Fibroblast of skin of right biceps (primary cell): ENCODE measurements at places on chromosomes 6 and 20.
A peak's percentile ranks its signal among the peaks of the same experiment; 100 is the strongest.

DNA sequence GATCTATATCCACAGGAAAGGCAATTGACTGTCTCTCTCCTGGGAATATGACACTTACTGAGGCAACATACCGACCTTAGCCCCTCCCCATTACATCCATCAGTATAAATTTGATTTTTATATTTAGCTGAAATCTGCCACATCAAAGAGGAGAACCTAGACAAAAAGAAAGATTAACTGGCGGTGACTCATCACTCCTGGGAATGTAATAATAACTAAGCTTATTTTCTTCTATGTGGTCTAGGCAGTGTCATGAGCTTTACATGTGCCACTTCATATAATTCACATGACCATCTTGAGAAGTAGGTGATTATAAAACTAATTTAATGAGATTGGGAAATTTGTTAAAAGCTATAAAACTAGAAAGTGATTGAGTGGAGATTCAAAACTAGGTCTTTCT is 520.0 kb upstream of the HS3ST5 start:
- no peak for DNase-seq

- DNase-seq: no peak
Measured at GRCh38 chr20:32959351-32960221, 44.6 kb downstream of the SUN5 start.

DNA sequence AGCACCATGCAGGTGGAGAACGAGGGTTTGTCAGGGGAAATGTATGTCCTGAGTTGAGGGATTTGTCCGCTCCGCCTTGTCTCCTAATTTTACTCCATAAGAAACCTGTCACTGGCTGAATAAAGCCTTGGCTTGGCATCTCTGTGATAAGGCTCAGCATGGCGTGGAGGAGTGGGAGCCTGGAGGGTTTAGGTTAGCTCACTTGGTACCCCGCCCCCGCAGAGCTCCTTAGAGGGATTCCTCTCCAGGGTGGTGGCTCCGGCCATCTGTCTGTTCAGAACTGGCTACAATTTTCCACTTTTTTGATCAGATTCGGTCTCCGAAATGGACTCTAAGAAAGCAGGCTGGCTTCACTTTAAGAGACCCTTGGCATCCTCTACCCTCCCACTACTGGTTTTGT is 192.2 kb upstream of the SYNDIG1 start:
- DNase-seq: no peak

GRCh38 chr20:23205611-23206041 is 119.5 kb upstream of the CD93 start:
- peak; percentile 34 for DNase-seq

DNA sequence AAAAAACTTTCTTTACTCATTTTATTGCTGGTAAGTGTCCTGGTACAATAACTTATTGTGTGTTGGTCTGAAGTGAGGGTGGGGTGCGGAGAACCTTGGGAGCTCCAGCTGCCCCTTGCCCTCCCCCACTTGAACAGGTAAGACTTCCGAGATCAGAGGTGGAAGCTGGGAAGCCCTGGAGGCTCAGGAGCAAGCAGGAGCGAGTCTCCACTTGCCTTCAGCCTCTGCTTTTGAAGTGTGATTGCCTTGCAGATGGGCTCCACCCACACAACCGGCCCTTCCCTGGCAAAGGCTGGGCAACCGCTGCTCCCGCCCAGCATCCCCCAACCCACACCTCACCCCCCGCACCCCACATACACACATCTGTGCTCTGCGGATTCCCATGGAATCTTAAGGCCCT is 179.6 kb downstream of the TFAP2C start:
- DNase-seq: no peak

- no peak for DNase-seq
Measured at GRCh38 chr6:143525356-143525755, 13.8 kb upstream of the FUCA2 start.

GRCh38 chr20:609371-609964 is 641 bp downstream of the TCF15 start:
- DNase-seq: no peak

- peak; percentile 65 for DNase-seq
Measured at GRCh38 chr6:121670511-121670910, 235.1 kb downstream of the GJA1 start.

- DNase-seq: no peak
Measured at GRCh38 chr6:39822846-39823815, 31.0 kb downstream of the DAAM2 start.

DNA sequence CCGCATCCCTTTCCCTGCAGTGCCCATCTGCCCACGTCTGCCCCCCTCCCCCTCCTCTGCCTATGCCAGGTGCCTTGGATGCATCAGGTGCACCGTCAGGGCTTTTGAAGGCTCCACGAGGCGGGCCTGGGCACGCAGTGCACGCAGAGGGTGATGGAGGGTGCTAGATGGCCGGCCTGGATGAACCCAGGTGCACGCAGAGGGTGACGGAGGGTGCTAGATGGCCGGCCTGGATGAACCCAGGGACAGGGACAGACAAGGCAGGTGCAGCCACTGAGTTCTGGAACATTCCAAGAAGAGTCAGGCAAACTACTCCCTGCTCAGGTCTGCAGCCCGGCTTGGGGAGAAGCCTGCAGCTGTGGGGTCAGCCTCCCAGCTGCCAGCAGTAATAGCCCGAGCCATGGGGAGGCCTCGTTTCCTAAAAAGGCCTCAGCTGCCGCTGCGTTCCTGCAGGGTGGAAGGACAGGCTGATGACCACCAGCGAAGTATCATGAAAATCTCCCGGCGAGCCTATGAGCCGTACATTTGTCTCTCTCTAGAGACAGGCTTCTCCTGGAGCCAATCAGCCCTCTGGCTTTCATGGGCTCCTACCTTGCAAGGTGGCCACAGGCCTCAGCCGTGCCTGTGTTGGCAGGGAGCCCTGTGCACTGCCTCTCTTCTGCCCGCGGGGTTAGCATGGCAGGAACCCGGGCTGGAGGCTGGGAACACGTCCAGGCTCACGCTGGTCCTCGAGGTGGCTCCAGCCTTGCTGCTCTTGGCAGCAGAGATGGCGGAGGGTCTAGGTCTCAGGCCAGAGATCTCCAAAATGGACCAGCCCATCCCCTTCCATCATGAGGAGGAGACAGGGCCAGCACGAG is 29.6 kb downstream of the NTSR1 start:
- DNase-seq: no peak

GRCh38 chr6:10578723-10579122 is 57.6 kb downstream of the GCNT2 start:
- DNase-seq: no peak

- peak; percentile 77 for DNase-seq
Measured at GRCh38 chr20:18805881-18806280, 7.7 kb upstream of the SCP2D1 start.

DNA sequence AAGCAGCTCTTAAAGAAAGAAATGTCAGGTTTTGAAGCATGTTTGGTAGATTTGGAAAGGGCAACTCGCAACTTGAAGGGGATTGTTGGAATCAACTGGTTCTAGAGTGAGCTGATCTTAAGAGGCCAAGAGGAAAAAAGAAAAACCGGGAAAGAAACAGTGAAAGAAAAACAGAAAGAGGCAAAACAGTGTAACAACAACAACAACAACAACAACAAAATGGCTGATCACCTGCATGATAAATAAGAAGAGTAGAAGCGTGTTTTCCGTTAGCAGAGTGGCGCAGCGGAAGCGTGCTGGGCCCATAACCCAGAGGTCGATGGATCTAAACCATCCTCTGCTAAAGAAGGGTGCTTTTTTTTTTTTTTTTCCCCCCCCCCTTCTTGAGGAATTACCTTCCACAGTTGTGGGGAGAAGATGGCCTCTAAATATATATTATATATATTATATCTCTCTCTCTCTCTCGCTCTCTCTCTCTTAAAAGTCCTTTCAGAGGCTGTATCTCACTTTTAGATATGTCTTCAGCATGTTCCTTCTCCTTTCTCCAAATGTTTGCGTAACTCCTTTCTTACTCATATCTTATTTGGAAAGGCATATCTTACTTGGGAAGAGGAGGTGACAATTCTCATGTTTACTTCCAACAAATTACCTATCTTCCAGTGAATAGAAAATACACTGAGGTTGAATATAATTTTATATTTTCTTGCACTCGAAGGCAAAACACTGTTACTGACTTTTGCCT is 134.4 kb downstream of the OR2B2 start:
- DNase-seq: no peak

DNA sequence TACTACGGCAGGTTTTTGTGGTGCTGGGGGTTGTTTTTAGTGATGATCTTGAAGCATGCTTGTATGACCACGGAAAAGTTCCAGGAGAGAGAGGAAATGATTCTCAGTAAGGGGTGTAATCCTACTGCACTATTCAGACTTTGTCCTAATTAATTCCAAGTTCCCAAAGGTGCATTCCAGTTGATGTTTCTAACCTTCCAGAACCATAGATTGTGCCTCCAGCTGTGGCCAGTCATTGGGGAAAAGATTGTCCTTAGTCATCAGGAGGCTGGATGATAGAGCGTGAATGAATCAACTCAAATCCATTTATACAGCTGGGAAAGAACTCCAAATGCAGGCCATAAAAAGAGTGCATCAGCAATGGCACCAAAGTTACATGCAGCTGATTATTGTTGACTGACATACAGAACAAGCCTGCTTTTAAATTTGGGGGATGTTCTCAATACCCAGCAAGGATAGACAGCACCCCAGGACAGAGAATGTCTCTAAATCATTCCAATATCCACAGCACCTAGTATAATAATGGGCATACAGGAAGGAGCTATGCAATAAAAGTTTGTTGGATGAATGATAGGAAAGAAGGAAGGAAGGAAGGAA is 27.8 kb upstream of the PKHD1 start:
- no peak for DNase-seq

GRCh38 chr6:34543421-34543820 is 12.7 kb downstream of the SPDEF start:
- peak; percentile 50 for DNase-seq

- DNase-seq: no peak
Measured at GRCh38 chr20:62241506-62241905, 3.2 kb downstream of the OSBPL2 start.

DNA sequence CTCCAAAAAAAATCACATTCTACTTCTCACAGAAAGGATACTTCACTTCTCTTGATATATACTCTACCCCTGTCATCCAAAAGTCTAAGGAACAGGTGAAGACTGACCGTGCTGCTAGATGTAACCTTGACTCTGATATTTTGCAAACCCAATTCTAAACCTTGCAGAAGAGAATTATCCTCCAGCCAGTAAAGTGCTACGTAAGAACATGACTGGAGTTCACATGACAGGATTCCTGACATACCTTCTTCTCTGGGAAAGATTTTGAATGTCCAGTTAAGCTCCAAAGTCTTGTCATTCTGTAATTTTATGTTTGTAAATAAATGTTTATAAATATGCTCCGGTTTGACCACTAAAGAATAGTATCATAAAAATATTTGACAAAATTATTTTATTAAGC is 35.8 kb downstream of the BTBD9 start:
- DNase-seq: peak; percentile 8

DNA sequence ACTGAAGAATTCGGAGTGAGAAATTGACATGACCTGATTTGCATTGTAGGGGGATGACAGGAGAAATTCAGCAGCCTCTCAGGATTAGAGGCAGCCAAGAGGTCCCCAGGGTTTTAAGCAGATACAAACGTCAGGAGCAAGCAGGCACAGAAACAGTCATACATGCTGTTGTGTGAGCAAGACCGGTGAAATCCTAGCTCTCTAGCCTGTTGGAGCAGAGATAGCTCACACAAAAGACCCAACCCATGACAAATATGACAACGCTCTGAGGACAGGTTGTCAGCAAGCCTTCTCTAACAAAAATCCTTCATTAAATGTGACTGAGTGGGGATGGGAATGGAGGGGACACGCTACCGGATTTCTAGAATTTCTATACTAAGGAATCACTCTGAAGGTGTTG is 23.0 kb upstream of the AKAP12 start:
- DNase-seq: no peak

DNA sequence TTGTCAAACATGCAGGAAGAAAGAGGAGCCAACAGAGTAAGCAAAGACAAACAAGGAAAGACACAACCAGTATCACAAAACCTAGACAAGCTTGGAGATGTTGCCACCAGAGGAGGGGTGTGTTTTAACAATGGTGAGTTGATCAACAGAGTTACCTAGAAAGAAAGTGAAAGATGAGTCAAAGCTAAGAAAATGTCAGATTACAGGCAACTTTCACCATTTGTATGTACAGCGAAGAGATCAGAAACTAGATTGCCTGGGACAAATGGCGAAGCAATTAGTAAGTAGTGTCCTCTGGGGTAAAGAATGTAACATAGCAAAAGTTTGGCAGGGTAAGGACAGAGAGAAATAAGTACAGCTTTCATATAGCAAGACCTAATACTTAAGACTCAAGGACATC is 51.6 kb upstream of the POU3F2 start:
- DNase-seq: no peak

DNA sequence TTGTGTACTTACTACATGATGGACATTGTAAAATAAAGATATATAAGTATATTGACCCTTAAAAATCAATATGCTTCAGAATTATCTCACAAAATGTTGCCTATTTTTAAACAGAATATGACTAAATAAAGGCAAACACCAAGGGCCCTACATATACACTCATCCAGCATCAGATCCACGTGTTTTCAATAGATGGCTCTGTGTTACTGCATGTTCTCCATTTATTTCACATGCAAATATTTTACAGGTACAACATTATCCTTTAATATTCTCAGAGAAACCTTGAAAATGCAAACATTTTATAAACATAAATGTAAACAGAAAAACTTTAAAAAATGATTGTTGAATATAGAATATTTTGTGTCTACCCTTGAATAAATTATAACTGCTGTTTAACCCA is 2.9 kb upstream of the KHDRBS2 start:
- DNase-seq: no peak
